A549 treated with Mapracorat at 1 μM for 4 hours (cell line): ENCODE measurements at places on chromosomes 6 and 20. TPM values are rescaled to one million over a fixed set of nuclear protein-coding genes. Genes with fewer than 3 reads are reported as not detected.

Gene TINAG
- total RNA-seq = 0.25 to 0.30 TPM in 2 of 5 replicates, not detected in the others

Gene MYH7B
- total RNA-seq = 0.05 to 0.22 TPM (median 0.12 TPM) in 4 of 5 replicates, not detected in the other

Gene RTEL1
- total RNA-seq = 3.4 to 10.0 TPM (median 7.0 TPM) in 5 replicates

Gene FANCE
- total RNA-seq = 3.1 to 3.8 TPM (median 3.6 TPM) in 5 replicates

Gene GPLD1
- 0.77 to 1.2 TPM (median 0.84 TPM) in 5 replicates for total RNA-seq

Gene CD24
- 236 to 307 TPM (median 294 TPM) in 5 replicates for total RNA-seq

Gene MOXD1
- 1.4 to 1.9 TPM (median 1.7 TPM) in 5 replicates for total RNA-seq

Gene FERMT1
- 14.7 to 16.1 TPM (median 15.7 TPM) in 5 replicates for total RNA-seq

Gene CLDN20
- total RNA-seq = not detected in 5 replicates

Gene PRSS16
- total RNA-seq = 2.8 to 3.5 TPM (median 2.9 TPM) in 5 replicates

Gene NRSN1
- not detected in 5 replicates for total RNA-seq

Gene FAM209B
- 0.22 to 0.67 TPM (median 0.34 TPM) in 5 replicates for total RNA-seq

Gene INSM1
- total RNA-seq = not detected in 5 replicates

Gene STMND1
- total RNA-seq = not detected in 5 replicates

Gene UBE2V1
- 101 to 145 TPM (median 107 TPM) in 5 replicates for total RNA-seq

Gene PKIB
- 0.51 to 1.0 TPM (median 0.54 TPM) in 5 replicates for total RNA-seq

Gene KIZ
- total RNA-seq = 4.1 to 5.0 TPM (median 4.4 TPM) in 5 replicates

Gene PERP
- 73.8 to 81.8 TPM (median 78.2 TPM) in 5 replicates for total RNA-seq

Gene RSPO3
- total RNA-seq = 69.9 to 90.5 TPM (median 77.3 TPM) in 5 replicates

Gene SLC17A4
- total RNA-seq = not detected in 5 replicates

Gene LGSN
- total RNA-seq = 2.0 to 3.0 TPM (median 2.2 TPM) in 5 replicates

Gene TBPL1
- 22.5 to 28.3 TPM (median 24.0 TPM) in 5 replicates for total RNA-seq

Gene CPXM1
- not detected in 5 replicates for total RNA-seq

Gene NKX2-4
- total RNA-seq = not detected in 5 replicates

Gene PROKR2
- not detected in 5 replicates for total RNA-seq

Gene MUCL3
- total RNA-seq = 0.08 to 0.20 TPM (median 0.12 TPM) in 5 replicates

Gene OPN5
- total RNA-seq = not detected in 5 replicates

Gene NKX2-2
- not detected in 5 replicates for total RNA-seq

Gene TSPO2
- total RNA-seq = not detected in 5 replicates

Gene HSPA12B
- total RNA-seq = 0.25 to 0.74 TPM (median 0.53 TPM) in 5 replicates

Gene MUC21
- total RNA-seq = not detected in 5 replicates

Gene GPX5
- total RNA-seq = not detected in 5 replicates

Gene PRDM13
- total RNA-seq = 0.88 to 1.3 TPM (median 1.1 TPM) in 5 replicates

Gene C6orf163
- total RNA-seq = 0.18 to 0.46 TPM (median 0.24 TPM) in 3 of 5 replicates, not detected in the others

Gene FNDC1
- total RNA-seq = 0.06 to 0.13 TPM (median 0.11 TPM) in 5 replicates

Gene EEF1A2
- 132 to 182 TPM (median 150 TPM) in 5 replicates for total RNA-seq

Gene CDSN
- total RNA-seq = 0.05 TPM in 1 of 5 replicates, not detected in the others

Gene SCUBE3
- 0.03 to 0.07 TPM (median 0.05 TPM) in 5 replicates for total RNA-seq

Gene MYL9
- 14.2 to 25.3 TPM (median 19.4 TPM) in 5 replicates for total RNA-seq

Gene NRN1
- total RNA-seq = 0.59 to 0.98 TPM (median 0.77 TPM) in 5 replicates

Gene VGLL2
- not detected in 5 replicates for total RNA-seq

Gene MOG
- not detected in 5 replicates for total RNA-seq

Gene SLC35F1
- not detected in 5 replicates for total RNA-seq

Gene QKI
- 30.5 to 57.1 TPM (median 44.6 TPM) in 5 replicates for total RNA-seq

Gene ACTL10
- total RNA-seq = 0.06 TPM in 1 of 5 replicates, not detected in the others

Gene KCTD20
- total RNA-seq = 14.8 to 20.0 TPM (median 17.7 TPM) in 5 replicates

Gene SMPDL3A
- total RNA-seq = 2.7 to 3.8 TPM (median 3.2 TPM) in 5 replicates

Gene DLL1
- total RNA-seq = 0.12 to 0.35 TPM (median 0.15 TPM) in 5 replicates

Gene SRSF6
- 108 to 115 TPM (median 111 TPM) in 5 replicates for total RNA-seq

Gene FHL5
- not detected in 5 replicates for total RNA-seq

Gene PLAGL2
- total RNA-seq = 14.7 to 16.4 TPM (median 15.1 TPM) in 5 replicates

Gene FOXP4
- total RNA-seq = 16.4 to 23.9 TPM (median 23.0 TPM) in 5 replicates

Gene MYCT1
- total RNA-seq = not detected in 5 replicates

Gene FGD2
- total RNA-seq = 0.04 to 0.08 TPM in 2 of 5 replicates, not detected in the others

Gene DEF6
- total RNA-seq = 0.10 to 0.19 TPM in 2 of 5 replicates, not detected in the others

Gene ARMH2
- not detected in 5 replicates for total RNA-seq

Gene SIGLEC1
- 0.01 to 0.02 TPM (median 0.02 TPM) in 3 of 5 replicates, not detected in the others for total RNA-seq

Gene MEP1A
- not detected in 5 replicates for total RNA-seq

Gene SIRPB1
- total RNA-seq = 0.29 to 0.52 TPM (median 0.51 TPM) in 5 replicates
